Activated T-helper 17 cell treated with anti-CD3 and anti-CD28 coated beads, Interleukin-2, amount 50 U/mL, for 72 hours (primary cell): ENCODE measurements at places on chromosomes 2 and 18.

GRCh38 chr2:150919901-150920300 is 341.8 kb downstream of the RBM43 start:
- no peak for ATAC-seq

GRCh38 chr2:16238786-16239185 is 298.4 kb downstream of the MYCN start:
- no peak for ATAC-seq

DNA sequence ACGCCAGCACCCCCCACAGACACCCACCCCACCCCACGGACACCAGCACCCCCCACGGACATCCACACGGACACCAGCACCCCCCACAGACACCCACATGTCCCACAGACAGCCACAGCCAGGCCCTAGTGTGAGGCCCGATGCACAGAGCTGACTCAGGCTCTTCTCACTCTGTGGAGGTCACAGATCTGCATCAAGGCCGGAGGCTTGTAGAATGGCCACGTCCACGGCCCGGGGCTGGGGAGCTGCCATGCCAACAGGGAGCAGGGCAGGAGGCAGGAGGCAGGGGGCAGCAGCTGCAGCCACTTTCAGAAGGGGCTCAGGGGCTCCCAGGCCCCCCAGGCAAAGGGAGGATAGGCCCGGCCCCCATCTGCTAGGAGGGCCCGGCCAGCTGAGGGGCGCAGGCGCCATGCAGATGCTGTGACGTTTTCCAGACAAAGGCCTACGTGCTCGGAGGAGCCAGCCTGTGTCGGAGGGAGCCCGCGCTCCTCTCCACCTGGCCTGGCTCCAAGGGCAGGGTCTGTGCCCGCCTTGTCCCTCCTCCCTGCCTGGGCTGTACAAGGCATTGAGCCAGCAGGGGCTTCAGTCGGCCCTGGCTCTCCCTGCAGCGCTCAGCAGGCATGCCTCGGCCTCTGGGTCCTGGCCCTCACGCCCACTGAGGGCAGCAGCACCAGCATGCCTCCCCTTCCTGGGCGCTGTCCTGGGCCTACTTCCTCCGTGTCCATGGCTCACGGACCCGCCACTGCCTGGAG is 249.0 kb downstream of the TWIST2 start:
- no peak for ATAC-seq

- ATAC-seq, result no peak
Observed at GRCh38 chr2:152038441-152038958, 60.3 kb downstream of the CACNB4 start.

DNA sequence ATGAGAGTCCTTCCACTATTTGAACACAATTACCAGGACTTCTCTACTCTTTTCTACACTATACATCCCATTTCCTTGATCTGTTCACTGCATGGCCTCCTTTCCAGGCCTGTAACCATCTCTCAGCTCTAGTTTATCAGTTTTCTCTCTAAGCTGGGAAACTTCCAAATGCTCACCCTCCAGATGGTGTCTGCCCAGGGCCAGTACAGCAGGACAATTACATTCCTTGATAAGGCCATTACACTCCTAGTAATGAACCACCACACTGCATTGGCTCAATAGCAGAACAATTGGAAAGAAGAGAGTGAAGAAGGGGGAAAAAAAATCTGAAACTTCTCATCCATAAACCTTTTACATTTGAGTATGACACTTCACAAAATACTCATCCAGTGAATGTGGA is 359.1 kb downstream of the ALK start:
- ATAC-seq, result no peak

GRCh38 chr2:38665854-38666555 is at the start of gene GALM:
Gene GALM, plus strand, starts transcription at chr2:38666114. Its CDS starts 48 bp downstream, at chr2:38666162.
- ATAC-seq, result peak; percentile 31

DNA sequence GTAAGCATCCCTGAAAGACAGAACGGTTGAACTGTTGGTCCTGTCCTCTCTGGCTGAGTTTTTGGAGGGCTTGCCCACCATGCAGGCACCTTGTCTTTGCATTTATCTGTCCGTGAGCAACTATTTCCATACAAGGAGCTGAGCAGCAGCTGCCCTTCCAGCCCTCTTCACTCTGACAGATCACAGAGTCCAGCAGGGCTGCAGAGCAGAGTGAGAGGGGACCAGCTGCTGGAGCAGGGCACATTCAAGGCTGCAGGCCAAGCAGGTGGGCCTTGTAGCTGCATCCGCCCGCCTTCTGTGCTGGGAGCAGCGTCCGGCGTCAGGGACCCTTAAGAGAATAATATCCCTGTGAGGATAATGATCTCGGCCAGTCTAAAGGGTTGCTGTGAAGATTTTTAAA is 9.5 kb downstream of the SMYD1 start:
- ATAC-seq, result no peak
